ENCODE measurements at places on chromosomes 3 and 15.

- no peak for DNase-seq
Measured at GRCh38 chr3:164452707-164453106, 625.6 kb downstream of the SI start.

- DNase-seq, result no peak
Measured at GRCh38 chr3:35648347-35648746, 9.0 kb downstream of the ARPP21 start.

DNA sequence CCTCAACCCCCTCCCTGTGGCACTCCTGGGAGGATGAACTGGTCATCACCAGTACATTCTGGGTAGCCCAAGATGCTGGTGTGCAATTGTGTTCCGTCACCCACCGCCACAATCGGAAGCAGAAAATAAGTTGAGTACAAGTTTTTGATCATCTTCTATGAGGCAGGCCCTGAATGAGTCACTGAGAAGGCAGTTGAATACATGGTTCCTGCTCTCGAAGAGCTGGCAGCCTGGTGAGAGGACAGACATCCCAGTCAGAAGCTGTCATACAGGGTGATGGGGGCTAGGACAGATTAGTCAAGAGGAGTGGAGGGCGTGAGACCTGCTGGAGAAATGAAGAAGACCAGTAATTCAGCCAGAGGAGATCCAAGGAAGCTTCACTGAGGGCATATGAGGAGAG, 6.2 kb downstream of the CEMIP start:
- DNase-seq, result no peak

DNA sequence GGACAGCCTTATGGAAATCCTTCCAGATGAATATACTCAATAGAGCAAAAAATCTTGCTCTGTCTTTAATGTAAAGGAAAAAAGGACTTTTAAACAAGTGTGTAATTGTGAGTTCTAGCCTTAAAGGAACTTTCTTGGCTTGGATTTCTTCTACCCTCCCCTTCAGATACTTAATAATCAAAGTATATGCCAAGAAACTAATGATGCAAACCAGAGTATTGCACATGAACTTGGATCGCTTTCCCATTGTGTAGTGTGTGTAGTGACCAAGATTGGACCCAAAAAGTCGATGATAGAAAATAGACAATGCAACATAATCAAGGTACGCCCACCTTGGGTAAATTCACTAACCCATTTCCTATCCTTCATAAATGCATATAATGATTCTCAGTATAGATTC, 123.8 kb downstream of the TIGIT start:
- no peak for DNase-seq

DNA sequence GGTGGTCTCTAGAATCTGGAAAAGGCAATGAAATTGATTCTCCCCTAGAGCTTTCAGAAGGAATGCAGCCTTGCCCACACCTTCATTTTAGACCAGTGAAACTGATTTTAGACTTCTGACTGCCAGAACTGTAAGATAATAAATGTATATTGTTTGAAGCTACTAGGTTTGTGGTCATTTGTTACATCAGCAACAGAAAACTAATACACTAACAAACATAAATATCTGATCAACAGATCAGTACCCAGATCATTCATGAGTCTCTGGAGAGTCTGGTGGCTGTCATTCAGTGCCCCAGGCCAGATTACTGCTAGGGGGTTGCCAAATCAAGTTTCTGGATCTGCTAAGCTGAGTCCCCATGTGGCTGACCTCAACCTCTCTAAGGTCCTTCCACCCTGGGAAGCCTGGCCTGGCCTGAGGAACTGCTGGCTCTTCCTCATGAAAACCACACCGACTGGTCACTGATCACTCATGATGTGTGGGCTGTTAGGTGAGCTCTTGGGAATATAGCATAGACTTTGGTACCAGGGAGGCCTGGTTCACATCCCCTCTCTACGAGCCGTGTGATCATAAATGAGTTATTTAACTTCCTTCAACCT, 11.1 kb upstream of the LACTB start:
- DNase-seq, result no peak

GRCh38 chr15:38672814-38673670, 108.4 kb upstream of the RASGRP1 start:
- no peak for DNase-seq

DNA sequence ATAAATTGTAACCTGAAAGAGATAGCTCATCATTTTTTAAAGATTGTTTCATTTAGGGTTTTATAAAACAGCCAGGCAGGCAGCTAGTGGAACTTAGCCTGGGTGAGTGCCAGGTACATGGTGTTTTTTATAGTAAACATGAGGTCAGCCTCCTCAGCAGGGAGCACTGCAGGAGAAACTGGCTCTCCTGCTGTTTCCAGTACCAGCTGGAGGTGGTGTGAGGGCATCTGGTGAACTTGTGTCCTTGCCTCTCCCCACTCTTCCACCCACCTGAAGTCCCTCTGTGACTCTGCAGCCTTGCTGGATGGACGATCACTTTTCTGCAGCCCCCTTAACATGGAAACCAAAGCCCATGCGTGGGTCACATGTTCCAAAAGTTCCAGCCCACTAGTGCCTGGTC, 128.4 kb downstream of the FAM174B start:
- DNase-seq, result no peak

DNA sequence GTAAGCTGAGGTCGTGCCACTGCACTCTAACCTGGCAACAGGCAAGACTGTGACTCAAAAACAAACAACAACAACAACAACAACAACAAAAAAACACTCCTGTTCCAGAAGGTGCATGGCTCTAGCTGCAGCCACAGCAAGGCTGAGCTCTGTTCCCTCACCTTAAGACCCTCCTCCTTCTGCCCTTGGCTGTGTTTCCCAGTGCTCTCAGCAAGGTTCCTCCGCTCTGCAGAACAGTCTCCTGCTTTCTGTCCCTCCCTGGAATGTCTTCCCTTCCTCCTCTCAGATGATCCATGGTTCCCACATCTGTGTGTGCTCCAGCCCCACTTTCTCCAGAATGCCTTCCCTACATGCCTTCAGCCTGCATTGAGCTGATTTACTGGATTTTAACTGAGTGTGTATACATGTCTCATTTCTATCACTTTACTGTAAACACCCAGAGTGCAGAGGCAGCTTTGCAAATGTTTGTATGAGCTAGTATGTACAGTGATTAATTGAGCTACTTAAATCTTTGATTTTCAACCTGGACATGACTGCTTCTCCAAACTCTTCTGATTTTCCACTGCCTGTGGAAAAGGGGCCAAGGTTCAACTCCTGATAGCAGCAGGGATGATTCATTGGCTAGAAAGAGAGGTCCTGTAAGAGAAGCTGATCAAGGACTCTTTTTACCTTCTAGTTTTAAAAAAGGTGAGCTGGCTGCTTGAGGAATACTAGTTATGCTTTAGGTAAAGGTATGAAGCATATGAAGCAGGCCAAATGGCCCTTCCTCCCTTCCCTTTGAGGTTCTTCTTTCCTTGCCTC, 14.7 kb downstream of the ANKUB1 start:
- no peak for DNase-seq

DNA sequence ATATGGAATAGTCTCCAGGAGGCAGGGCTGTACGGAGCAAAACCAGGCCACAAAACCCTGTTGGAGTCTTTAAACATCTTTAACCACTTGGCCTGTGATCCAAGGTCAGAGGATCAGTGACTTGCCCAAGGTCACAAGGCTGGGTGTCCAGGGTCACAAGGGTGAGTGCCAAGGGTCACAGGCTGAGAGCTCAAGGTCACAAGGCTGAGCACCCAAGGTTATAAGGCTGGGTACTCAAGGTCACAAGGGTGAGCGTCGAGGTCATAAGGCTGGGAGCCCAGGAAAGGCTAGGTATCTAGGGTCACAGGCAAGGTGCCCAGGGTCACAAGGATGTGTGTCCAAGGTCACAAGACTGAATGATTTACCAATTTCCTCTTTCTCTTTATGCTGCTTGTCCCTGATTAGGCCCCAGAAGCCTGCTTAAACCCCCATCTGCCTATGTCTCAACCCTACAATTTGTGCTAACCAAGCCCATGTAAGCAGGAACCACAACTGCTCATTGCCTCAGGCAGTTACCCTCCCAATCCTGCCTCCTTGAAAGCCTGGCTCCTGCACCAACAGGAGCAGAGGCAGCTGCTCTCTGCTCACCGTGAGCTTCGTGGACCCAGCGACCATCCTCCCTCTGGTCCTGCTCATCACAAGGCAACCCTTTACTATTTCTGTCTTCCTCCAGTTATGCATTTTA, 51.5 kb downstream of the MGLL start:
- no peak for DNase-seq

GRCh38 chr15:34812369-34812768, 17.0 kb upstream of the ACTC1 start:
- no peak for DNase-seq

DNA sequence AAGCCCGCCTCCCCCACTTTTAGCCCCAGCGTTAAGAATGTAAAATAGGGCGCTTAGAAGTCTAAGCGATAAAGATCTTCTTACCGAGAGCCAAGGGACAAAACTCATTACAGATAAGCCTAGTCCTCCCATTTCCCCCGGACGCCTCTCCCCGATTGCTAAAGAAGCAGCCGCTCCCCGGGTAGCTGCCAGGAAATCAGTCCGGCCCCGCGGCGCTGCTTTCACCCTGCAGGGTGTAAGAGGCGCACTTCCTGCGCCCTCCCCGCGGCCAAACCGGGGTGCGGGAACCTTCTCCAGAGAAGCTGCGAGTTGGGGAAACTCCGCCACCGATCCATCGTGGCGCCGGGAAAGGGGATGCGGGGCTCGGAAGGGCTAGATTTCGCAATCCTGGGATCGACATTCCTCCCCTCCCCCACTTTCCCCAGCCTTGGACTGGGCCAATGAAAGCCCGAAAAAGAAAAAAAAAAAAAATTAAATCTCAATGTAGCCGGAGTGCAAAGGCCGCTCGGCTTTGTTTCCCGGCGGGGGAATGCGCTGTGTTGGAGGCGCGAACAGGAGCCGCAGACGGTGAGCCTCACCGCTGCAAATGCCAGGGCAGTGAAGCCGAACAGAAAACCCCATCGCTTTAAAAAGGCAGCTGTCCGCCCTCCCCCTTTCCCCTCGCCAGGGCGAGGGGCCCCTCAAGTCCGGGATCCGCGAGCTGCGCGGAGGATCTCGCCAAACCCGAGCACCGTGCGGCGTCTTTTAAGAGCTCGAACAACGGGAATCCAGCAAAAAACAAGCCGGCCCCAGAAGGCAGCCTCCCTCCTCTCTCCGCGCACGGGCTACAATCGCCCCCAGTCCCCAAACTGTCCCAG, 626 bp upstream of the PTPRG start:
- DNase-seq, result peak; percentile 65

DNA sequence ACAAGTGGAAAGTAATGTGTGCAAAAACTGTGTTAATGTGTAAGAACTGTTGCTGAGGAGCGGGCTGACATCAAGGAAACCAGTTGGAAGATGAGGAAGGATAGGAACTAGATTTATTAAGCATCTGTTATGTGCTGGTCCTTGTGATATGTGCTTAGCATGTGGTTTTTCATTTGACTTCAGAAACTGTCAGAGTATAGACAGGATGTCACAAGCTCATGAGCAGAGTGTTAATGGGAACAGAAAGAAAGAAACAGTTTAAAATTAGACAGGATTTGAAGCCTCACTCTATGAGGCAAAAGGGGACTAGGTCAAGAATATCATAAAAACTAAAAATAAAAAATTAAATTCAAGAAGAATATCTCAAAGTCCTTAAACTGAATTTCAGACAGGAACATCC, 270.6 kb upstream of the DPPA4 start:
- no peak for DNase-seq

GRCh38 chr3:109023656-109024254, 70.1 kb upstream of the GUCA1C start:
- no peak for DNase-seq

DNA sequence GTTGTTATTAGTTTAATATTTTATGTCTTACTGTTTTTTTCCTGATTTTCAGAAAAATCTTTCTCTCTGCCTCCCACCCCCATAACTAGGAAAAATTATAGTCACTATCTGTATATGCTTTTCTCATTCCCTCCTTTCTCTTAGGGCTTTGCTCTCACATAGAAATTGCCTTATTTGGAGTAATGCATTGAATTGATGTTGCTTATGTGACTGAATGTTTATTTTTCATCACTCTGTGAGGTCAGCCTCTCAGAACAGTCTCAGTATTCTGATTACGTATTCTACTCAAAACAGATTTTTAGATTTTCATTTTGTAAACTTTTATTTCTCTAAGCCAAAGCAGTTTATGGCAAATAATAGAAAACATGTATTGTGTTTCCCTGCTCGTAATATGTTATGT, 121.0 kb downstream of the SLMAP start:
- DNase-seq, result no peak

DNA sequence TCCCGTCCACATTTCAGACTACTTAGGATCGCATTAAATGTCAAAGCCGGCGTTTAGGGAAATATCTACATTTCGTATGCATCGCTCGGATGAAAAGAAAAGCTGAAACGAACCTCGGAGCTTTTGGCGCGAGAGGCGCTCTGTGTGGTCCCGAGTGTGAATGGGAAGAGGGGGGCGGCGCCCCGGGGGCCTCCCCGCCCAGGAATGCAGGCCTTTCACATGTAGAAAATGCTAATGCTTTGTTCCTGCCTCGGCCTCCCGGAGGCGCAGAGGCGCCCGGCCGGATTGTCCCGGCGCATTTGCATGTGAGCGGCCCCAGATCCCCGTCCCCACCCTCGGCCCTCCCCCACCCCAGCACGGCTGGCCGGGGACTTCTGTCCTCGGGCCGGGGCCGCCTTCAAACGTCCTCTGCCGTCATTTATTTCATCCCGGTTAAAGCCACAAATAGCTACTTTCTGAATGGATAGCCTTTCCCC, 37.0 kb upstream of the TRIM71 start:
- DNase-seq, result peak; percentile 75

DNA sequence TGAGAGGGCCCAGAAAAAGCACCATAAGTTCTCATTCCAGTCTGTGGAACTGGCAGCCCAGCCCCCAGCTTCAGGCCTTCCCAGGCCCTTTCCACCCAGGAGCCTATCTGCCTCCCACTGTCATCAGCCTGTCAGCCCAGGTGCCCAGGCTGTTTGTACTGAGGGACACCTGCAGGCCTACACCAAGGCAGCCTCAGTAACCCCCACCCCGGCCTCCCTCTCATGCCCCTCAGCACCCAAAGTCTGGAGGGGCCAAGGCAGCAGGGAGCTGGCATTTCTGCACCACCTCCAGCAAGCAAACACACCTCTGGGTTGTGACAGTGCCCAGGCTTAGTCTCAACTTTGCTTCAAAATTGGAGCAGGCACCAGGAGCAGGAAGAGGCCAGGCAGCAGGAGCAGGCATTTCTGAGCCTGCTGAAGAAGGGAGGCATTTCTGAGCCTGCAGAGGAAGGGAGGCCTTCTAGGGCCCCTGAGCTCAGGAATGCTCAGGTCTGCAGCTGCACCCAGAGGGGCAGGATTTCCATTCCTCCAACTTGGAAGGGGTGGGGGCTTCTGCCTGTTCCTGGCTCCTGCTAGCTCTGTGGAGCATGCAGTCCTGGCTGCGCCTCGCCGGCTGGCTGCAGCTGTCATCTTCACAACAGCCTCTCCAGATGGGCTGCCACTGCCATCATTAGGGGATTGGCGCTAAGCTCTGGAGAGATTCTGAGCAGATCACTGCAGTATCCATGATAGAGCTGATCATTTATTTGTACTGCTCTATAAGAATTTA, 396.1 kb downstream of the UNC13C start:
- DNase-seq, result no peak

- DNase-seq, result no peak
Measured at GRCh38 chr3:112167758-112168157, 34.7 kb upstream of the GCSAM start.
